ENCODE measurements at places on chromosomes 2 and 18. TPM values are rescaled to one million over a fixed set of nuclear protein-coding genes. Genes with fewer than 3 reads are reported as not detected.

TBR1 gene
- 73.8 TPM for total RNA-seq

LDLRAD4 gene
- total RNA-seq: 60.7 TPM

TTC31 gene
- 7.7 TPM for total RNA-seq

CPO gene
- total RNA-seq: not detected

ASAP2 gene
- total RNA-seq: 32.2 TPM

RGPD5 gene
- 22.4 TPM for total RNA-seq

MBP gene
- 7.7 TPM for total RNA-seq

ATRAID gene
- 37.5 TPM for total RNA-seq

CPS1 gene
- total RNA-seq: 2.9 TPM

FIGLA gene
- not detected for total RNA-seq

AQP12A gene
- not detected for total RNA-seq

SCN1A gene
- total RNA-seq: 15.1 TPM

LANCL1 gene
- total RNA-seq: 68.1 TPM

DCC gene
- 15.1 TPM for total RNA-seq

ANKRD30BL gene
- total RNA-seq: 12.6 TPM

ARHGAP28 gene
- total RNA-seq: 15.9 TPM

UGT1A4 gene
- total RNA-seq: not detected

LYG2 gene
- not detected for total RNA-seq

CRYBA2 gene
- total RNA-seq: not detected

DNAH7 gene
- 11.4 TPM for total RNA-seq

TTC27 gene
- 28.5 TPM for total RNA-seq

CSRNP3 gene
- total RNA-seq: 214 TPM

CD207 gene
- not detected for total RNA-seq

SPR gene
- total RNA-seq: 1.6 TPM

MOGAT1 gene
- not detected for total RNA-seq

DNER gene
- total RNA-seq: 79.9 TPM

CIAO1 gene
- 74.6 TPM for total RNA-seq

NEB gene
- total RNA-seq: 0.41 TPM

FOXD4L1 gene
- 0.41 TPM for total RNA-seq

PSME4 gene
- total RNA-seq: 31.8 TPM

POU3F3 gene
- 266 TPM for total RNA-seq

FAM124B gene
- total RNA-seq: 8.2 TPM

ZNF2 gene
- total RNA-seq: 11.4 TPM

TLX2 gene
- not detected for total RNA-seq

SERPINB10 gene
- total RNA-seq: 0.41 TPM

IL1RN gene
- not detected for total RNA-seq

CCDC68 gene
- total RNA-seq: 1.2 TPM

G6PC2 gene
- not detected for total RNA-seq

ACADL gene
- 8.2 TPM for total RNA-seq

PRKRA gene
- total RNA-seq: 64.8 TPM

SMYD1 gene
- not detected for total RNA-seq

CHRND gene
- not detected for total RNA-seq

SERPINB2 gene
- not detected for total RNA-seq

AQP12B gene
- not detected for total RNA-seq

EN1 gene
- not detected for total RNA-seq

CNGA3 gene
- total RNA-seq: 1.2 TPM

APOB gene
- total RNA-seq: 0.41 TPM

HOXD3 gene
- not detected for total RNA-seq

REG3A gene
- total RNA-seq: not detected

CDKL4 gene
- total RNA-seq: 14.7 TPM

CAD gene
- total RNA-seq: 13.9 TPM

RPIA gene
- 10.2 TPM for total RNA-seq

BMP10 gene
- not detected for total RNA-seq

CAPN14 gene
- total RNA-seq: 0.82 TPM

STAT4 gene
- 5.3 TPM for total RNA-seq

PROKR1 gene
- total RNA-seq: 0.82 TPM
